ENCODE measurements at places on chromosomes 1 and 21. TPM values are rescaled to one million over a fixed set of nuclear protein-coding genes. Genes with fewer than 3 reads are reported as not detected.
A peak's percentile ranks its signal among the peaks of the same experiment; 100 is the strongest.

Gene EFCAB7
- total RNA-seq: 6.3 TPM

DNA sequence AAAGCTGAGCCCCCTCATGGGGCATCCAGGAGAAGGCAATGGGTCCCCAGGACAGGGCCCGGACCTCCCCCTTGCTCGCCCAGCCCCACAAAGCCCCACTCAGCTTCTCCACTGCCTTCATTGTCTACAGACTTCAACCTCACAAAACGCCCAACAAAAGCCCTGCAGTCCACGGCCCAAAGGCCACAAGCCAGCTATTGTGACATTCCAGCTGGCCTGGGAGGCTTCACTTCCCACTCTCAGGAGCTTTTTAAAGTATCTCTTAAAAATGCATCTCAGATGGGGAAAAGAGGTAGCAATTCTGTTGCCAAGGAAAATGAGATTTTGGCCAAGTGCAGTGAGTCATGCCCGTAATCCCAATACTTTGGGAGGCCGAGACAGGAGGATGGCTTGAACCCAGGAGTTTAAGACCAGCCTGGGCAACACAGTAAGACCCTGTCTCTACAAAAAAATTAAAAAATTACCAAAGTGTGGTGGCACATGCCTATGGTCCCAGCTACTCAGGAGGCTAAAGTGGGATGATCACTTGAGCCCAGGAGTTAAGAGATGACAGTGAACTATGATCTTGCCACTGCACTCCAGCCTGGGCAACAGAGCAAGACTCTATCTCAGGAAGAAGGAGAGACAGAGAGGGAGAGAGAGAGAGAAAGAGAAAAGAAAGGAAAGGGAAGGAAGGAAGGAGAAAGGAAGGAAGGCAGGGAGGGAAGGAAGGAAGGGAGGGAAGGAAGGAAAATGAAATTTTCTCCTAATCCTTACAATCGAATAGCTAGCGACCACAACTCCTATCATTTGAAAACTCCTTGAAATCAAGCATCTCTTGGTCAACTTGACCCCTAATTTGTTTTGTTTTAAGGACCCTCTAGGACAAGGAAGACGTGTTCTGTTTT is 31.4 kb upstream of the TARDBP start:
- no peak for DNase-seq

DNA sequence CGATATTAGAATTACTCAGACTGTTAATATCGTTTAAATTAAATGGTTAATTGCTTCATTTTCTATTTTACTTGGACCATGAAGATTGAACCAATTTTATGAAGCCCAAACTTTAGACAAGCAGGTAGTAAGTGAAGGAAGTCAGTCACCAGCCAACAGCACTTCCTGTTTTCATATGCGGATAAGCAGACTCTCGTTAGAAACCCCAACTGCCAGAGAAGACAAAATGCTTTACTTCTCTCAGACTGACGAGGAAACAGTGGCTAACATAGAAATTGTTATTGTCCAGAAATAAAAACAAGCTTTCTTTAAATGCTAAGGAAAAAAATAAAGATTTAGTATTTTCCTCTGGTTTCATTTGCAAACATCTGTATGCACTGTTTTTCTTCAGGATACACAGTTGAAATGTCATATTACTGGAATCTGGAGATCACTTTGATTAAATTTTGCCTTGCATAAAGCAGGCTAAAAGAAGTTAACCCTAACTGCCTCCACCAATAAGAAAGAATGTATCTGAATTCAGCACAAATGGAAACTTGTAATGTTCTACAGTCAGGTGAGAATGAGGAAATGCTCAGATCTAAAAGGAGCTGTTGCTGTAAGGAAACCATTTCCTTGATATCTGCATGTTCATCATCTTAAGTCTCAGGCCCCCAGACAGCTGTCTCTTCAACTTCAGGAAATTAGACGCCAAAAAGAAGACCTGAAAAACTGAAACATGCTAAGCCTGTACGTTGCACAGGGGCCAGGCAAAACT is 129.8 kb upstream of the SAMSN1 start:
- peak; percentile 52 for DNase-seq

Gene CCDC30
- total RNA-seq: 1.5 TPM

DNA sequence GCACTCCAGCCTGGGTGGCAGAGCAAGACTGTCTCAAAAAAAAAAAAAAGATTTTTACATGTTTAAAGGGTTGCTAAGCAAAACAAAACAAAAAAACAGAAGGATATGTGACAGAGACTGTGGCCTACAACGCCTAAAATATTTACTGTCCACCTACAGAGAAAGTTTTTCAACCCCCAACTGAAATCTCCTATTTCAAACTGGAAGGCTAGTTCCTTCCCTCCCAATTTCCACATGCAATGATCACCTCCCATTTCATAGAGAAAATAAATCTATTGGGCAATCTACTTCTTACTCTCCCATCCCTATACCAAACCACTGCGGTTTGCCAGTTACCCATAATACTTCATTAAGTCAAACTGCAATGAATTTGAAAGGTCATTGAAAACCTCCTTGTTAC is 74.2 kb downstream of the ST3GAL3 start:
- no peak for DNase-seq

GRCh38 chr1:243266231-243266630 is 10.4 kb downstream of the SDCCAG8 start:
- no peak for DNase-seq

DNA sequence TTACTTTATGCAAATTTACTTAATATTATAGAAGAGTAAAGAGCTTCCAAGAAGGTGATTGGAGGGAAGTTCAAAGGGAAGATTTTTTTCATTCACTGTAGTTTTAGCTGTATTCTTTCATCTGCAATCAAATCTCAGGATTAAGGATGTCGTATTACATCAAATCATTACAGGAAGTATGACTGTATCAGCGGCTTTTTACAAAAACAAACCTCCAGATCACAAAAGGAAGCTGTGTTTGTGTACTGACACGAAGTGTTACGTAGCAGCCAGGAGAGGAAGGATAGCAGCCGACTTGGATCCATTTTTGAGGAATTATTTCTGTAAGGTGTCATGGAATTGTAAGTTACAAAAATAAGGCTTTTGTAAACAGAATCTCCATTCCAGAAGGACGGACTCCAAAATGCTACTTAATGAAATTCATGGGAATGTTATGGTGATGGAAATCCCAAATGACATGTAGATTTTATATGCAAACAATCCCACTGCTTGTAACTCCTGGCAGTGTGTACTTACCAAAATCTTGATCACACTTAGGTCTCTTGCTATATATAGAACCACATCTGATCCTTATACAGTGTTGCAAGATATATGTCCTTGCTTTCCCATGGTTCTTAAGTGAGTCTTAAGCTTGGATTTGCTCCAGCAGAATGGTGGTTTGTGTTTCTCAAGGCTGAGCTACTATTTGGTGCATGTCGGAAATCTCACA is 49.8 kb downstream of the KCNJ15 start:
- no peak for DNase-seq

DNA sequence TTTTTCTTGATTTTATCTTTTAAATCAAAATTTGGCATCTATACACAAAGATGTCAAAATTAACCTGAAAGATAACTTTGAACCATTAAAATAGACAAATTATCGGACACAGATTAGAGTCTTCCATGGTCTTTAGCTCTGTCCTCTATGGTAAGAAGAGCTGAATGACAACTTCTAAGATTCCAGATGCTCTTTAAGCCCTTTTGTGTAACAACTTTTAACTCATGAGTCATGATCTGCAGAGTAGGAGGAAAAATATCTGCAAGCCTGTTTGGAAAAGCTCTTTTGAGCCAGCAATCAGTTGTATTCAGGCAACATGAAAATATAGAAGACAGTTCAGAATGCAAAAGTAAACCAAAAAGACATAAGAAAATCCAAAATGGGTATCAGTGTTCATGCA is 37.8 kb downstream of the TTC13 start:
- DNase-seq: no peak

Gene ATP1A2
- not detected for total RNA-seq

Gene ANGPTL3
- not detected for total RNA-seq

Gene AMPD1
- total RNA-seq: not detected

Gene SPRR4
- not detected for total RNA-seq

DNA sequence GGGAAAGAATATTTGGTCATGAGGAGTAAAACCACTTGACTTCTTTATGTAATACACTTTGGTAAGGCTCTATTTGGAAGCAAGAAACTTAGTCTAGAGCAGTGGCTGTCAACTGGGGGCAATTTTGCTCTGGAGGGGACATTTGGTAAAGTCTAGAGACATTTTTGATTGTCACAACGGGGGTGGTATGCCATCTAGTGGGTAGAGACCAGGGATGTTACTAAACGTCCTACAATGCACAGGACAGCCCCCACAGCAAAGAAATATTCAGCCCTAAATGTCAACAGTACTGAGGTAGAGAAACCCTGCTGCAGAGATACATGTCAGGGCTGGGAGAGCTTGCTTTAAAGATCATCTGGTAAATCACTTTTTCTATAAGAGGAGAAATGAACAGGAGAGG is 13.5 kb downstream of the FUCA1 start:
- DNase-seq: peak; percentile 49

DNA sequence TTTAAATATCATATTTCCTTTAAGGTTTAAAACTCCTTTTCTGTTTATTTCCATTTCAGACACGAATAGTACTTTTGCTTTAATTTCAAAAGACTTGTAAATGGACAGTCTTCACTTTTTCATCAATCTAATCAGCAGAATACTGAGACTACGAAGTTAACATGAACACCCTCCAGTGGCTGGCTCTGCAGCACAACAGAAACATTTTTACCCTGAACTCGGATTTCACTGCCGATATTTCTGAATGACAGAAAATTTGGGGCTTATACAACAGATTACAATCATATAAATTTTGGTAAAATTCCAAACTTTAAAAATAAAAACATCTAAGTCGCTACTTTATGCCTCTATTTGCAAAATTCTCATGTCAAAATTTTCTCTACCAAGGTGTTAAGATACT is 86.2 kb downstream of the AKT3 start:
- no peak for DNase-seq

GRCh38 chr1:30372792-30373433 is 350.5 kb downstream of the MATN1 start:
- peak; percentile 14 for DNase-seq

GRCh38 chr1:197915862-197916499 is 1.2 kb upstream of the LHX9 start:
- DNase-seq: no peak

- DNase-seq: no peak
Measured at GRCh38 chr1:32709476-32709875, 6.9 kb upstream of the SYNC start.

DNA sequence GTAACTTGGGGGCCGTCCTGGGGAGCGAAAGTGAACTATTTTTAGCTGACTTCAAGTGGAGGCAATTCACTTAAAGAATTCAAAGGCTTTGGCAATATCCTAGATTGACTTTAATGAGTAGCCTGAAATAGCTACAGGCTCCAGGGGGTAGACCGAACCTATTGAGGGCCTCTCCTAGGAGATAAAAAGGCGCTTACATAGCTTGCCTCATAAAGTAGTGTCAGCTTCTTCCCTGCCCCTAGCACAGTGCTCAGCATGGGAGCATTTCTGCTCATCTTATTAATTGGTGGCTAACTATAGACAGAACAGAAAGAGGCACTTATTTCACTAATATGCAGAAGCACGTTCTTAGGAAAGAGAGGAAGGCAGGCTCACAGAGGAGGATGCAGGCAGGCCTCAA is 12.3 kb upstream of the CTNNBIP1 start:
- DNase-seq: no peak

Gene RIPPLY3
- total RNA-seq: 0.14 TPM

DNA sequence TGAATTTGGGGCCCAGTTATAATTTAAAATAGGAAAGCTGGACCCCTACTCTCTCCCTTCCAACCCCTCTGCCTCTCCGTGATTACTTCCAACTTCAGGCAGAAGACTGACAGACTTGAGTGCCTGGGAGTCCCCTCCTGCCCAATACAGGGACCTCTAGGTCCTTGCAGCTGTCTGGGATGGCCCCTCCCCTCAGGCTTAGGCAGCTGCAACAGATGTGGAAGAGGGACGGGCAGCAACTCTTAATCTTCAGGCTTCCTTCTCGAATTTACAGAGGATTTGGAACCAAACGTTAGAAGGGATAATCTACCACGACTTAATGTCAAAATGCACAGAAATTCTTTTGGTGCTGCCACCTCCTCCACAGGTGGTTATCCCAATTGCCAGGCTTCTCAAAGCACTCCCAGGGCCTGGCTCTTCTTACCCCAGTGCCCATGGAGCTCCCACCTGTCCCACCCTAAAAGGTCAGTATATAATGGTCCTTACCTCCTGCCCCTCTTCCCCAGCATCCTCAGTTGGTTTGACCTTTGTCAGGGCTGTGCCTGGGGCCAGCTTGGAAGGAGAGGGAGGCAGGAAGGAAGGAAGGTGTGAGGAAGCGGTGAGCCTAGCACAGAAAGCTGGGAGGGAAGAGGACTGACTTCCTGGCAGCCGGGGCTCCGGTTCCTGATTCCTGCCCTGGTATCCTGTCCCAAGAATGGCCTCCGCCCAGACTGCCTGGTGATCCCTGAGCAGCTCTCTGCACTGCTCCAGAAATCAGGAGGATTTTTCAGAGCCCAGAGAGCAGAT is 2.8 kb downstream of the PEA15 start:
- no peak for DNase-seq

DNA sequence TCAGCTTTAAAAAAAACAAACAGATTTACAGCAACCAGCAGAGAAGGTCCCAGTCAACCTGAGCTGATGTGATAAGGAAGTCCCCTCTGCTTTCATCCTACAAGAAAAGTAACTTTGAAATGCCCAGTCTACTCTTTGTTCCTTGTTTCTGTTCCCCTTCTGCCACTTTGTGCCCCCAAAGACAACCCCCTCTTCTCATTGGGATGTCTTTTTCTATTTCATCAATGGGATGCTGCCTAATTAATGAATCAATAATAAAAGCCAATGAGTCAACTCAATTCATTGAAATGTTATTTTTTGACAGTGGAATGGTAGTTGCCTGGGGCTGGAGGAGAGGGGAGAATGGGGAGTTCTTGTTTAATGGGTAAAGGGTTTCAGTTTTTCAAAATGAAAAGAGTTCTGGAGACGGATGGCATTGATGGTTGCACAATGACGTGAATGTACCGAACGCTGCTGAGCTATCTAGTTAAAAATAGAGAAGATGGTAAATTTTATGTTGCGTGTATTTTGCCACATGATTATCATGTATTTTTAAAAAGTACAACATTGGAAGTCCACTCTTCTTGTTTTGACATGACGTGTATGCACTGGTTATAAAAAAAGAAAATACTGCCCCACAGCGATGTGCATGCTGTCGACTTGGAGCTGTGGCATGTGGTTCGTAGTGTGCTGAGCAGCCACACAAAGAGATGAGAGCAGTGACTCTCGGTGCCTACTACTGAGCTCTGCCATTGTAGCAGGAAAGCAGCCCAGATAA is 22.4 kb upstream of the PADI2 start:
- no peak for DNase-seq

Gene MRAP
- total RNA-seq: not detected

Gene PLA2G2D
- total RNA-seq: not detected

- no peak for DNase-seq
Measured at GRCh38 chr21:43211760-43212115, 42.9 kb downstream of the CRYAA start.

Gene PPM1J
- not detected for total RNA-seq

GRCh38 chr1:23554481-23555269 is 4.6 kb downstream of the ID3 start:
- peak; percentile 90 for DNase-seq

DNA sequence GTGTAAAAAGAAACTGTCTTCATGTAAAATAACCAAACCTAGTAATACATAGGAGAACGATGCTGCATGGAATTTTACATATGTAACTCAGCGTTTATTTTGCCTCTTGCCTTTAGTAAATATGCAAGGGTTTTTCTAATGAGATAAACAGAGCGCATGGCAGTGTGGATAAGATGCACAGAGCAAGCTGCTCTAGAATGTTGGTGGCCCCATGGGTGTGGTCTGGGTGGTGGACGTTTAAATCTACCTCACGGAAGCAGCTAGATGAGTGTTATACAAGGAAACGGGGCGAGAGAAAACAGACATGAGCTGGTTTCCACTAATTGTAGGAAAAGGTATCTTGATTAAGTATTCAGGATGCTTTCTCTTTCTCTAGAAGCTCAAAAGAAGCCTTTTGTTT is 205.9 kb downstream of the DSCAM start:
- DNase-seq: no peak

All from activated CD8-positive, alpha-beta memory T cell treated with anti-CD3 and anti-CD28 coated beads, Interleukin-2, amount 10 ng/mL, durations not matched to agents 7 days and 5 days (primary cell).